ENCODE measurements at places on chromosomes 12 and 14.

DNA sequence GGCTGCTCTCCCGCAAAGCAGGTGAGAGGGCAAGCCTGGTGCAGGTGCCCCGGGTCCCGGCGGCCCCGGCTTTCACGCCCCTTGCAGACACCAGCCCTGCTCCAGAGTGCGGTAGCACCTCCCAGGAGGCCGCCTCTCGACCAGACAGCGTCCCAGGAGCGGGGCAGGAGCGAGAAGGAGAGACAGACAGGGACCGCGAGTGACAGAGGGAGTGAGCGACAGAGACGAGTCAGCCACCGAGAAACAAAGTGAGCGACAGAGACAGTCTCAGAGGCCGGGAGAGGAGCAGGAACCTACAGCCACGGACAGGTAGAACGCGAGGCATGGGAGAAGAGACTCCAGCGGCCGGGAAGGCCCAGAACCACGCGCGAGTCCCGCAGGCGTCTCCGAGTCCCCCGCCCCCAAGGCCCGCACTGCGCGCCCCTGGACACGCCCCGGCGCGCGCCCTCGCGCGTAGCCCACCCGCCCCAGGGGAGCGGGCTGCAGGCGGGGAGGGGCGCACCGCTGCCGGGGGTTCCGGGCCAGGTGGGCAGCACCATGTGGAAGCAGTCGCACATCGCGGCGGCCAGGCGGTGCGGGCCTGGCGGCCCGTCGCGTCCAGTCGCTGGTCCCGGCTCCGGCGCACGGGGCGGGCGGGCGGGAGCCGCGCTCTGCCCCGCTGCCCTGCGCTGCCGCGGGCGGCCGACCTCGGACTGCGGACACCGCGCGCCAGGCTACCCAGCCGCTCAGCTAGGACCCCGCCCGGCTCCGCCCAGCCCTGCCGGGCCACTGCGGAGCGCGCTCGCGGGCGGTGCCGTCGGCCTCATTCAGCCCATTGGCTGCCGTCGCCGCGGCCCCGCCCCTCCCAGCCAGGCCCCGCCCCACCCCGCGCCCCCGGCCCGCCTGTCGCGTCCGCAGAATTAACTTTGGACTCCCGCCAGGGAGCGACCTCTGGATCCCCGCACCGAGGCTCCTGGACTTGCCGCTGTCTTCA, at the start of gene AHNAK2:
AHNAK2 (minus strand) TSS at position 694 of the 973 bp plus-strand sequence; CDS start at position 557, 137 bp downstream.
- DNase-seq: peak; percentile 75

GRCh38 chr12:21788089-21788983, 13.8 kb upstream of the KCNJ8 start:
- no peak for DNase-seq

DNA sequence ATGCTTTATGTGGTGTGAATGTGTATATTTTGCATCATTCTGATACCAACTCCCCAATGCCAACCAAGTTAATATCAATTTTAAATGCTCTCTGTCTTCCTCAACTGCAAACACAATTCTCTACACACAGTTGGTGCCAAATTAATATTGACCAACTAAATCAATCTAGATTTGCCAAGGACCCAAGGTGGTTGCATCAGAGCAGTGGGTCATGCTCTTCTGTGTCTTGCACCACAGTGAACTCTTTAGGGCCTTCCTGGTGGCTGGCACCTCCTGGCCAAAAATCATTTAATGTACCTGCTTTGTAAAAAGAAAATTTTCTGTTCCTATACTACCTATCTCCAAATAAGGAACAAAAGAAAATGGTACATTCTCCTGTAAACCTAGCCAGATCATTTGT, 14.1 kb downstream of the COQ10A start:
- no peak for DNase-seq

DNA sequence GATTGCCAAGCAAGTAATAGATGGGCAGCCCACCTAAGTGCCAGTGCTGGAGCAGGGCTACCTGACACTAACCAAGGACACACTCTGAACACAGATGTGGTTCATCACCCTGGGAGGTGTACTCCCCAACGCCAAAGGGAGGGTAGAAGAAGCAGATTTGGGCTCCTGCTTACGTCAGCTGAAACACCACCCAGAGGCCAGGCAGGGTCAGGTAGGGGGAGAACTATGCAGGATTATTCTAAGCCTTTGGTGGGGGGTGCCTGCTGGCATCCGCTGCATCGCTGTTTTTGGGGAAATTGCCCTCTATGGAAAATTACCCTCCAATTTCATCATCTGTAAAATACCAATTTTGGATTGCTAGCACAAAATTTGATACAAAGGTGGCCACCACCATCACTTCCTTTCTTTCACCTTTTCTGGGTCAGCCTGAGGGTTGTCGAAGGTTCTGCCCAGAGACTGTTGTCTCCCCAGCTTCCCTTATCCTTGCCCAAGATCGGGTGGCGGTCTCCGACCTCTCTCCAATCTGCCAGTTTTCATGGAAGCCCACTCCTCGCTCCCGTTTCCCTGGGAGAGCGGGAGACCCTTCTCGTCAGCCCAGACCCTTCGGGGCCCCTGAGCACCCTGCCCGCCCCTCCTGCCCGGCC, 535 bp downstream of the BIN2 start:
- DNase-seq: no peak

DNA sequence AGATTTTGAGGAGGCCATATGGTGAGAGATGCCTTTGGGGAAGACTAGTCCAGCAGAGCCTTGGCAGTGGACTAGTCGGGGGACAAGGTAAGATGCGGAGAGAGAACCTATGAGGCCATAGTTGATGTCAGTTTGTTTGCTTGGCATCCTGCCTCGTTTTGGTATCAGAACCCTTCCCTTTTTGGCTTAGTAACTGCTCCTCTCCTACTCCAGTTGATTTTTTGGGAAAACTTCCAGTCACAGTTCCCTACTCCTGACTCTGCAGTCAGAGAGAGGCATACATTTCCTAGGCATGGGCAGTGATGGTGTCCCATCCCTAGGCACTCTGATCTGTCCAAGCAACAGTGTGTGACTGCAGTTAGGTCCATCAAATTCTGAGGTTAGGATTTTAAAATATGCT, 398.3 kb downstream of the AEBP2 start:
- no peak for DNase-seq

DNA sequence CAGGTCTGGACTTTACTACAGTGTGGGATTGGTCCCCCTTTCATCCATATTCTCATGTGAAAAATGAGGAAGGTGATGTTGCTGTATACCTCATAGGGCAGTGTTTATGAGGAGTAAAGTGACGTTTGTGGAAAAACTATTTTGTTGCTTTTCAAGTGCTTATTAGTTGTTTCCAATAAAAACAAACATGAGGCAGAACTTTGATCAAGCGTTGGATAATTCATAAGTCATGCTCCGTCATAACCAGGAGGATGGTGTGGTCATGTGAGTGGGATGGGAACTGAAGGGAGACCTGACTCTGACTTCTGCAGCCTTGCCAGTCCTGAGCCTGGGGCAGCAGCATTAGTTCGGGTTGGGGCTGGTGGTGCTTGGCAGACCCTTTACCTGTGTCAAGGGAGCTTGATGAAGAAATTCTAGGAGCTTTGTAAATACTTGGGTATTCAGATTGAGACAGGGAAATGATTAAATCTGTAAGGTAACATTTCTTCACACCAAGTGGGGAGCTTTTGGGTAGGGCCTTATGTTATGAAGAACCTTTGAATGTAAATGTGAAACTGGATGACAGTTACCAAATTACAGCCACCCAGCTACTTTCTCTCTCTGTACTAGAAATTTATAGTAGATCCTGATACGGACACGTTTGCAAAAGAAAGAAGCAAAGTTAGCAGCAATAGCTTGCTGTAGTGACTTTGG, 462.4 kb upstream of the RGS6 start:
- no peak for DNase-seq

- no peak for DNase-seq
Measured at GRCh38 chr14:92847278-92847677, 53.2 kb downstream of the GOLGA5 start.

DNA sequence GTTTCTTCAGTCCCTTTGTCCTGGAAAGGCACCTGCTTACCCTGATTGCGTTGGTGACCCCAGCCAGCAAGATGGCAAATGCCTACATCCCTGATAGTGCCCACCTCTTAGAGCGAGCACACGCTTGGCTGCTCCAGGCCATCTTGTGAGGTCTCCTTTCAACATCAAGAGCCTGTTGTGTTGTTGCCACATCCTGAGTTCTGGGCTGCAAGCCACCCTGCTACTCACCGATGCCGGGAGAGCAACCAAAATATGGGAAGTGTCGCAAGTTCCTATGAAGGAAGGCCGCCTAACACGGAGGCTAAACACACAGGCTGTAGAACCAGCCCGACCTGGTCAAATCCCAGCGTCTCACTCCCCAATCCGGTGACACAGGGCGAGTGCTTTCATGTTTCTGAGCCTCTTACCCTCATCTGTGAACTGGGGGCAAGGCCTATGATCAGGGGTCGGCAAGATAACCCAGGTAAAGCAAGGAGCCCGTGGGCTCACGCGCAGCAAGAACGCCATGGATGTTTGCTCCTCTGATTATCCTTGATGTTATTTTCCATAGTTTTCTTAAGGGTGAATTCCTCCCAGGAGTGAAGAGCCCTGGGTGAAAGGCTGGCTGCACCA, 98.4 kb downstream of the LGMN start:
- peak; percentile 80 for DNase-seq

DNA sequence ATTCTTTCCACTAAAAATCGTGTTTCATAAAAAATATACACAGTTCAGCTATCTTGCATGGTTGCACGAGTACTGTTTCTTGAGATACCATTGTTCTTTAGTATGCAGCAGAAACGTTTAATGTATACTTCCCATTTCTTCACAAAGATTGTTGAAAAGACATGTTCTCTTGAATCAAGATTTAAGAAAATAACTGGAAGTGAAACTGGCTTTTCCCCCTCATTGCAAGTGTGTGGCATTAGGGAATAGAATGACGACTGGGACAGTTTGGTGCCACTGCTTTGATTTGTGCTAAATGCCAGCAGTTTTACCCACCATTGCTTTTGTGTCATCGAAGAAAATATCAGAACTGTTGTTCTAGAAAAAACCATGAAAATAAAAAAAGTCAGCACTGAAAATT, 20.3 kb upstream of the DHRS2 start:
- no peak for DNase-seq

GRCh38 chr12:107320929-107321631, 227.7 kb upstream of the CRY1 start:
- DNase-seq: peak; percentile 59

GRCh38 chr12:107322063-107322462, 228.7 kb upstream of the CRY1 start:
- DNase-seq: no peak

DNA sequence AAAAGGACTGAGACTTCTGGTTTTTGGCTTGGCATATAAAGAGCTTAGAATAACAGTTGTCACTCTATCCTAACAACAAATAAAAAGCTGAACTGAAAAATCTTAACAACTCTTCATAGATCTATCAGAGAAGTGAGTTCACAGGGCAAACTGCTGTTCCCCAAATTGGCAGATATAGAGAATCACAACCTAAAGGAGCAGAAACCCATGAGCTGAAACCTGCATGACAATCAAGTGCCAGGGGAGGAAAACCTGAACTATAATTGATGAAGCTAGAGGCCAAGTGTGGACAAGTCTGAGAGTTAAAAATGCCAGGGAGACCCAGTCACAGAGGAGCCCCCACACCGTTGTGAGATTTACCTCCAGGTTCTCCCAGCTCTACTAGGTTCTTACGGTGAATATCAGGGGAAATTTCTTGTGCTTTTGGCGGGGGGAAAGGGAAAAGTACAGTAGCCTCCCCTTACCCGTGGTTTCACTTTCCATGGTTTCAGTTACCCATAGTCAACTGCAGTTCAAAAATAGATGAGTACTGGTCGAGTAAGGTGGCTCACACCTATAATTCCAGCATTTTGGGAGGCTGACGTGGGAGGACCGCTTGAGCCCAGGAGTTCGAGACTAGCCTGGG, 53.9 kb downstream of the ATF7 start:
- no peak for DNase-seq

DNA sequence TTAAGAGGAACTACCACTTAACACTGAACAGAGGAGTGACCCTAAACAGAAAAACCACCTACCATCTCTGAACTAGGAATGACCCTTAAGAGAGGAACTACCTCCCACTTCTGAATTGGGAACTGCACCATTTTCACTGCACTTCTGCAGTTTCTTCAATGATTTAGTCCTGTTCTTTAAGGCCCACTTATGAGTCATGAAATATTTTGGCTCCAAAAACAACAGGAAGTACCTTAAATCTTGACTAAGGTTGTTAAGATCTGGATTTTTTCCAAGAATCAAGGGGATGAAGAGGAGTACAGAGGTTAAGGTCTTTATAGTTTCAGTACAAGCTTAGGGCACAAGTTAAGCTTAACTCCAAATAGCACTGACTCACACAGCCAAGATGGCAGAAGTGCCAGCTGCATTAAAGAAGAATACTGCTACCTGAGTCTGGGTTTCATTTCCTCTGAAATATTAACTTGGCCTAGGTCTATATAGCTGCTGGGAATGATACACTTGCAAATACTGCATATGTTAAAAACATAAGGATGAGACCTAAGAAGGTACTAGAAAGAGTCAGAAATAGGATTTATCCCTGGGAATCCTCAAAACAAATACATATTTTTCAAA, 4.2 kb downstream of the NPC2 start:
- DNase-seq: no peak

DNA sequence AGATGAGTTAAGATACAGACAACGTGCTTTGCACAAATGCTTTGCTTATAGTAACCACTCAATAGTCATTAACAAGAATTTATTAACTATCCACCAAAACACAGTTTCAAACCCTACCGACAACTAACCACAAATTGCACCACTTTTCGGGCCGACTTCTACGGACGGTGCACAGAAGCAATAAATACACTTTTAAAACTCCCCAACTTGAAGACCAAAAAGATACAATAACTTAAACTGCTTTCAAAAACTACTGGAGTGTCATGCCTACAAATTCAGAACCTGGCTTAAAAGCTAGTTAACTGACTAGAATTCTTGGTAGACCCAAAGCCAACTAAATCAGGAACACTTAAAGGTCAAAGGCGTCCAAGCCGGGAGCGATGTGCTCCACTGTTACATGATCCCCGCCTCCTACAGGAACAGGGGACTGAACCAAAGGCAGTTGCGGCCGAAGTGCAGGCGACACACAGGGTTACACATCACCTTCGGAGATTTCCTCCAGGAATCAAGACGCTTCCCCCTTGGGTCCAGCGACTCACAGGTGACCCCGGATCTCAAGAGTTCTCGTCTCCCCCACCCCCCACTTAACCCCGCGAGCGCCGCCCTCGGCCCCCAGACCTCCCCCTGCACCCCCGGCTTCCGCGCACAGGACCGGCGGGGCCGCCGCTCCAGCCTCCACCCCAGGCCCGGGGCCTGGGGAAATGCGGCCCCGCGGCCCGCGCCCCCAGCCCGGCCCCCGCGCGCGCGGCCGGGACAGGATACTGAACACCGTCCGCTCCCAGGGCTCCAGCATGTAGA, 507 bp downstream of the SPTSSA start:
- DNase-seq: peak; percentile 72

- no peak for DNase-seq
Measured at GRCh38 chr12:25590011-25590721, 37.1 kb upstream of the LMNTD1 start.

GRCh38 chr12:52832985-52833905, 866 bp downstream of the KRT79 start:
- no peak for DNase-seq

Data from sciatic nerve (tissue), 2 donors.